RPMI7951 (cell line): ENCODE measurements at places on chromosomes 13 and 19. TPM values are rescaled to one million over a fixed set of nuclear protein-coding genes. Genes with fewer than 3 reads are reported as not detected.

- peak; percentile 57 for DNase-seq
Observed at GRCh38 chr13:76637641-76638141, 248.5 kb downstream of the KCTD12 start.

DNA sequence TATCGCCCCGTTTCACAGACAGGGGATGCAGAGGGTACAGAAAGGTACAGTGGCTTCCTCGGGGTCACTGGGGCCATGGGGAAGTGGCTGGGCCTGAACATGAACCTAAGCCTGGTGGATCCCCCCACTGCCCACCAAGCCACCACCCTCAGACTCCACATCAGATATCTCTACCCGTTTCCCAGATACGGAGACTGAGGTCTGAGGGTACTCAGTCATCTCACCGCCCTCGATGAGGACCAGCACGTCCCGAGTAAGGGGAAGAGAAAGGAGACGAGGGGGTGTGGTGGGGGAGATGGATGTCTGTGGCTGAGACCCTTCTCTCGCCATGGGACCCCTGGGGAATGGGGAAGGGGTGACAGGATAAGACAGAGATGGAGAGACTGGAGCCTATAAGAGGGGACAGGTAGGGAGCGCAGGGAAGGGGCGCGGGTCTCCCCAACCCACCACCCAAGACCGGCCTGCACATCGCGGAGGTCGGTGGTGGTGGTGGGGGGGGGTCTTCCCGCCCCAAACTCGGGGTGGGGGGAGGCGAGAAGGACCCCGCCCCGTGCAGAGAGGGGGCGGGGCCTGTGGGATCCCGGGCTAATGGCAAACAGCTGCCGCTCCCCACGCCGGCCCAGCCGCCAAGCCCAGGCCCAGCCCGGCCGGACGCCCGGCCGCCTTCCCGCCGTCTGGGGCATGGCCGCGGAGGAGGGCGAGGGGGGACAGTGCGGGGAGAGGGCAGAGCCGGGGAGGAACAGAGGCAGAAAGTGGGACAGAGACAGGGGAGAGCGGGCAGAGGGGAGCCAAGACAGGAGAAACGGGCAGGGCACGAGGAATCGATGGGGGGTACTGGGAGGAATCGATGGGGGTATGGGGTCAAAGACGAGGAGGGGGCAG is 698 bp downstream of the KANK2 start:
- peak; percentile 52 for DNase-seq

Gene GRIN2D
- total RNA-seq = 0.60 and 0.68 TPM in 2 replicates

GRCh38 chr13:111325146-111325890 is 4.9 kb downstream of the TEX29 start:
- DNase-seq = no peak

DNA sequence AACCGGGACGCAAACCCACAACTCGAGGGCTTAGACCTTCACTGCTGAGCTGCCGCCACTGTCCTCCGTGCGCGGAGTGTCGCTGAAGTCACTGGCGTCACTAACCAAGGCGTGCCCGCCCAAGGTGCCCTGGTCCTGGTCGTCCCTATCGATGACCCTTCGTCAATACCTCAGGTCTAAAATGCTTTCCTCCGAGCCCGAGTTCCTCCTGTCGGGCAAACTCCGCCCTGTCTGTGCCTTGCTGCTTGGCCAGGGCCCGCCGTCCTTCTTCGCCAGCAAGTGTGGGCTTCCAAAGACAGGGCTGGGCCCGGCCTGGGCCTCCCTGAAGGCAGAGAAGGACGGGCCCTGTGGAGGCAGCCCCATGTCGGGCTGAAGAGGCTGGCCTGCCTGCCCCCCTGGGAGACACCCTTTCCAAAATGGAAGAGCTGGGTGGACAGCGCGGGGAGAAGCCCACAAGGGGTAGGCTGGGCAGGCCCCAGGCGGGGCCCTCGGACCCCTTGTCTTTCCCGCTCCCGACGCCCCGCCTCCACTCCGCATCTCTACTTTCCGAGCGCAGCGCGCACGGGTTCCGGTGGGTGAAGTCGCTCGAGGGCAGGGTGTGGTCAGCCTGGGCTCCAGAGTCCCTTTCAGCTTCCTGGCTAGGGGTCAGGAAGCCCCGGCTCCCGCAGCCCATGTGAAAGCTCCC is 13.4 kb downstream of the RB1 start:
- no peak for DNase-seq

GRCh38 chr13:32426191-32426989 is 1.5 kb downstream of the N4BP2L1 start:
- DNase-seq = peak; percentile 68

GRCh38 chr19:11421371-11422098 is 2.4 kb upstream of the RGL3 start:
- DNase-seq = peak; percentile 16

Gene NEK3
- 9.9 and 12.6 TPM in 2 replicates for total RNA-seq

GRCh38 chr19:38168637-38169036 is 55.4 kb downstream of the DPF1 start:
- DNase-seq = no peak

DNA sequence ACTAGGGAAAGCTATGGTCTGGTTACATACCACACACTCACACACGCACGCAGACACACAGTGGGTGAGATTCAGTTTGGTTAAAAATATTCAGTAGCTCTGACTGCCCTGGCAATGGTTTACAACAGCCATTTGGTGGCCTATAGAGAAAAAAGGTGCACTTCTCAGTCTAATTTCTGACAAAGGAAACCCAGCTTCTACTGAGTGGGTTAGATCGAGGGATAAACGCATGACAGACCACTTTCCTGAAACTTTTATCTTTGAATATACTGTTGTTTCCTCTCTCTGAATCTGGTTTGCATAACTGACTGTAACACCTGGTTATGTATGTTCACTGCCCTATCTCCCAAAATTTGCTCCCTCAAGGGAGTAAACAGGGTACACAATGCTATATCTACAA is 2.5 kb downstream of the LIG4 start:
- DNase-seq = no peak

DNA sequence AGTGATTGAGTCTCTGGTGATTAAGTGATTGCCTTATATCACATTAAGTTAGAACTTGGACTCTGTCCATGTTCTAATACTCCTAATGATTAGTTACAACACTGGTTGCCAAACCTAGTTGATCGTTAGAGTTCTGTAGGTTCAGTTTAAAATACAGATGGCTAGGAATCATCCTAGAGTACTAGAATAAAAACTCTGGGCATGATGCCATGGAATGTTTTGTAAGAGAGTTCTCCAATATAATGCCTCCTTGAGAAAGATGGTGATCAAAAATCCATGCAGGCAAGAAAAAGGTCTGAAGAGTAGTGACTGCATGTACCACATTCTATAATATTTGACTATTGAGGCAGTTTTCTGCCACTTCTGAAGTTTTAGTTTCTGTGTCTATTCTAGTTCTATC is 176.3 kb downstream of the GPC5 start:
- DNase-seq = no peak

Gene SRRM5
- total RNA-seq = 0.10 and 0.12 TPM in 2 replicates

DNA sequence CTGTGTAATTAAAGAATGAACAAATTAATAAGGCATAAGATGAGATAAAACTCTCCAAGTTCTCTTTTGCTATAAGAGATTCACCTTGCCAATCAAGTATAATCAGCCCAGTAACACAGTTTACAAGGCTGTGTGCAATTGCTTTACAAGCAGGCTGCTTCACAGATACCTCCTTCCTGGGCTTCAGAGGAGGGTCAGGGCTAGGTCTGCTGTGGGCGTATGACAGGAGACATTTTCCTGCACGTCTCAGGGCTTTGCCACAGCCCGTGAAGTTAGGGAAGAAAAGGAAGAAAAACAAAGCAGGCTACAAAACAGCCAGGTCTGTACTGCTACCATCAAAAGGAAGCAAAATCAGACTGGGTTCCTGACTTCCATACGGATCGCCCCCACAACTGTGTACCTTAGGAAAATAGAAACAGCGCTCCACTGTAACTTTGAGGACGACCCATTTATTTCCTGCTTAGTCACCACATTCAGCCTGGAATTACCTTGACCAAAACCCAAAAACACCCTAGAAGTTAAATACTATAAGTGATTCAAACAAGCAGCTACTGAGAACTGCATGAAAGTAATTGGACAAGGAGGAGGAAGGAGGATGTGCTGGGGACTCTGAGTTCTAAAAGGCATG is 12.4 kb downstream of the EFNB2 start:
- DNase-seq = no peak

GRCh38 chr19:10305139-10305806 is 4.3 kb downstream of the ZGLP1 start:
- DNase-seq = peak; percentile 70

- peak; percentile 24 for DNase-seq
Observed at GRCh38 chr19:6161271-6161850, 25.9 kb downstream of the ACSBG2 start.

DNA sequence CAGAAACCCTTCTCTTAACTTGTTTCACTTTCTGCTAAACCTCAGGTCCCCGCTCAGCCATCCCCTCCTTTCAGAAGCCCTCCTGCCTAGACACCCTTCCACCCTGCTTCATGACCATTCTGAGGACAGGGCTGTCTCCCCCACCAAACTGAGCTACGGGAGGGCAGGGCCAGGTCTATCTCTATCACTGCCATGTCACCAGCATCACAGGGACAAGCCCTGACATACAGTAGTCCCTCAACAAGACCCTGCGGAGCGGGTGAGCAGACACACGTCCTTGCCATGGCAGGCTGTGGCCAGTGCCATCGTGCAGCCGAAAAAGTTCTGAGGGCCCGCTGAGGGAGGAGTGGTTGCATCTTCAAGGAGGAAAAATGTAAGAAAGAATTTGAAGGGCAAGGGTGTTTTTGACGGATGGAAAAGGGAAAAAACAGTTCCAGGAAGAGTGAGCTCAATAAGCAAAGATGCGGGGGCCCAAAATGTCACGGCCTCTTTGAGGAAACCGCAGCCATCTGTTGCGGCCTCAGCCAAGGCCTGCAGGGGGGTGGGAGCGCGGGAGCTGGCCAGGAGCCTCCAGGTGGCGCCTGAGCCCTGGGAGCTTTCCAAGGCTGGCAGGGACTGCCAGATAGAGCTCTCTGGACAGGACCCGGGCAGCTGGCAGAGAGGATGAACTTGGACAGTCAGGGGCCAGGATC is 8.1 kb downstream of the PTGIR start:
- DNase-seq = peak; percentile 76

GRCh38 chr13:79812070-79812850 is 331.3 kb downstream of the NDFIP2 start:
- DNase-seq = no peak

DNA sequence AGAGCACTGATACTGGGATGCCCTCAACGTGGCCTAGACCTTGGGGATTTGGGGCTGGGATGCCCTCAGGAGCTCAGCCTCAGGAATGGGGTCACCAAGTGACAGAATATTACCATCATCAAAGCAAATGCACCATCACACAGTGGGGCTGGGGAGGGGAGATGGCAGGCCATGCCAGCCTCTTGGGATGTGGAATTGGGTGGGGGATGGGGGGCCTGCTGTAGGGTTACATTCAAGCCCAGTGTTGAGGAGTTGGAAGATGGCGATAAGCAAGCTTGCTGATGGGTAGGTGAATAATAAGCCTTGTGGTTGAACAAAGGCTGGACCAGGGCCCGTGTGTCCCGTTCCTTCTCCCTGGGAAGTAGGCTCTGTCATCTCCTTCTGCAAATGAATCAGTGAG is 69.1 kb upstream of the GPR12 start:
- no peak for DNase-seq

Gene ATP4B
- total RNA-seq = not detected in 2 replicates

- DNase-seq = peak; percentile 35
Observed at GRCh38 chr13:39038569-39039030, 344 bp downstream of the NHLRC3 start.

Gene FAM216B
- not detected in 2 replicates for total RNA-seq
